ENCODE measurements at places on chromosomes 4 and X. TPM values are rescaled to one million over a fixed set of nuclear protein-coding genes. Genes with fewer than 3 reads are reported as not detected.

DNA sequence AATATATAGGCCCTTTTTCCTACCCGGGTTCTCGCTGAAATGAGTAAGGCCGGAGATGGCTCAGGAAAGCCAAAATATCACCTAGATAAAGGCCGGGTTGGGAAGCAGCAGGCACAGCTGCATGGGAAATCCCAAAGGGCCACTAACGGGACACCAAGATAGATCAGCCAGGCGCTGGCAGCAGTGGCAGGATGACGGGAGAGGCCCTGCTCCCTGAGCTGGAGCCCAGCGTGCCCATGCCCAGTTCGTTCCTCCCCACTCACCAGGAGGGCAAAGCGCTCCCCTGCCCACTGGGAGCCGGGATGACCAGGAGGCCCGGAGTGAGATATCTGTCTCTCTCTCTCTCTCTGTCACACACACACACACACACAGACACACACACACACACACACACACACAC, 109.8 kb downstream of the DCTD start:
- no peaks in the 10 kb centered on the region for H3K27me3 ChIP-seq
- peaks cover 6% of the 10 kb centered on the region for H3K4me1 ChIP-seq
- no peak overlapping the region for H3K4me3 ChIP-seq

- no peak overlapping the region for H3K4me3 ChIP-seq
- no peaks in the 10 kb centered on the region for H3K27me3 ChIP-seq
- H3K4me1 ChIP-seq = no peaks in the 10 kb centered on the region
- no peaks in the 10 kb centered on the region for H3K36me3 ChIP-seq
- DNase-seq = peak; percentile 64
Observed at GRCh38 chr4:1501754-1502500, 95.7 kb upstream of the NKX1-1 start.

GRCh38 chr4:168128601-168129000, 36.3 kb downstream of the ANXA10 start:
- H3K4me3 ChIP-seq = no peak overlapping the region
- DNase-seq = no peak
- H3K27ac ChIP-seq = no peak overlapping the region
- H3K4me1 ChIP-seq = no peaks in the 10 kb centered on the region
- H3K27me3 ChIP-seq = no peaks in the 10 kb centered on the region
- no peaks in the 10 kb centered on the region for H3K36me3 ChIP-seq

GRCh38 chr4:83947125-83947829, 411.4 kb downstream of the GPAT3 start:
- H3K27ac ChIP-seq = no peak overlapping the region
- H3K36me3 ChIP-seq = no peaks in the 10 kb centered on the region
- H3K4me3 ChIP-seq = no peak overlapping the region
- no peak for DNase-seq

GRCh38 chr4:133000012-133000411, 149.1 kb upstream of the PCDH10 start:
- no peaks in the 10 kb centered on the region for H3K4me1 ChIP-seq
- DNase-seq = no peak
- no peak overlapping the region for H3K27ac ChIP-seq
- H3K27me3 ChIP-seq = no peaks in the 10 kb centered on the region

DNA sequence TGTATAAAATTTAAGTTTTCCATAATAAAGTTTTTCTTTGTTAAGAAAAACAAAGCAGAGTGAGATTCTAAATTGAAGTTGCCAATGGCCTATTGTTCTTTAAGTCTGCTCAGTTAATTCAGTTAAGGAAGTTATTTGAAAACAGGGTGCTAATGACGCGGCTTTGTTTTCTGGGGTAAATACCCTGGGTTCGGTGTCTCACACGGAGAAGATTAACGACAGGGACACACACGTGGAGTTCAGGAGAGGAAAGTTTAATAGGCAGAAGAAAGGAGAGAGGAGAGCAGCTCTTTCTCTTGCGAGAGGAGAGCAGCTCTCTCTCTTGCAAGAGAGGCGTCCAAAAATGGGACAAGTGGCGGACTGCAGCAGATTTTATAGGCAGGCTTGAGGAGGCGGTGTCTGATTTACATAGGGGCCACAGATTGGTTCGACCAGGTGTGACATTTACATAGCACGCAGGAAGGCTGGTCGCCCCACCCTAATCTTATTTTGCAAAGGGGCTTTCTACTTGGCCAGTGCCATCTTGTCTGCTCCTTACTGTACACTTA, 9.6 kb downstream of the CA5B start:
- no peak for DNase-seq
- H3K36me3 ChIP-seq = no peaks in the 10 kb centered on the region
- peaks cover 25% of the 10 kb centered on the region for H3K4me1 ChIP-seq
- no peaks in the 10 kb centered on the region for H3K27me3 ChIP-seq

Gene SORCS2
- total RNA-seq = 6.1 TPM

- H3K36me3 ChIP-seq = no peaks in the 10 kb centered on the region
- DNase-seq = no peak
- H3K4me1 ChIP-seq = no peaks in the 10 kb centered on the region
- no peak overlapping the region for H3K27ac ChIP-seq
- H3K27me3 ChIP-seq = no peaks in the 10 kb centered on the region
Observed at GRCh38 chr4:35689870-35690269, 554.4 kb downstream of the ARAP2 start.

Gene CYBB
- total RNA-seq = 173 TPM

DNA sequence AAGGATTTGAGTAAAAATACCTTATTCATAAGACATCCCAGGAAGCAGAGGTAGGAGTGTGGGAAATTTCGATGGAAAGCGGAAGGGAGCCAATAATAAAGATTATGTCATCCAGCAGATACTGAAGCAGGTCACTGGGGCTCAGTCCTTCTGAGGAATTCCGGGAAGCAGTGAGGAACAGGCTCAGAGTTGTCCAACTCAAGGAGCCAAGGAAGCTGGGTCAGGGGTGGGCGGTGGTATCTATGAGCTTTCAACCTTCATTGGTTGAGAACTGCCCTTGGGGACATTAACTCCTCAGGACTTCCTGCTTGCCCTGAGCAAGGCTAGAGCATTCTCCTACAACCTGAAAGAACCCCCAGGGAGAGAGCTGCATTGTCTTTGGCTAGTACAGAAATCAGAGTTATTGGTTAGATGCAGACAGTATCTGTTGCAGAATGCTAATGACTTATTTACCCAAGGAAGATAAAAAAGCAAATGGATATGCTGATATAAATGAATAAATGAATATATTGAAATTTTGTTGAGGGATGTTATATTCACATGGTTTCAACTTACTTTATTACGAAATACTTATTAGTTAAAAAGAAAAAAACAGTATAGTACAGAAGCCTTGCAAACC, 68.2 kb downstream of the DMP1 start:
- no peak overlapping the region for H3K27ac ChIP-seq
- H3K36me3 ChIP-seq = no peaks in the 10 kb centered on the region
- DNase-seq = no peak
- H3K4me3 ChIP-seq = no peak overlapping the region
- H3K4me1 ChIP-seq = no peaks in the 10 kb centered on the region
- no peaks in the 10 kb centered on the region for H3K27me3 ChIP-seq

DNA sequence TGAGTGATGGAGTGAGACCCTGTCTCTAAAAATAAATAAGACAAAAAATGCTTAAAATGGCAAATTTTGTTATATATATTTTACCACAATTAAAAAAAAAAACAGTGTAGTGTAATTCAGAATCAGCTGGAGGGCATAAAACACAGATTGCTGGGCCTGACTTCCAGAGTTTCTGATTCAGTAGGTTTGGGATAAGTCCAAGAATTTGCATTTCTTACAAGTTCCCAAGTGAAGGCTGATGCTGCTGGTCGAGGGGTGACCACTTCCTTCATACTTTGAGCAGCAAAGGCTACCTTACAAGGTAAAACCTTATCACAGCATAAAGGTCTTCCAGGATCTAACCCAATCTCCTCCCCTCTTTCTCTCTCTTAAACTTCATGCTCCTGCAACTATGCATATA, 40.7 kb downstream of the KLHL8 start:
- no peaks in the 10 kb centered on the region for H3K4me1 ChIP-seq
- no peaks in the 10 kb centered on the region for H3K36me3 ChIP-seq
- no peak overlapping the region for H3K4me3 ChIP-seq
- H3K27me3 ChIP-seq = no peaks in the 10 kb centered on the region
- no peak for DNase-seq

- no peak overlapping the region for H3K4me3 ChIP-seq
- H3K36me3 ChIP-seq = no peaks in the 10 kb centered on the region
- H3K4me1 ChIP-seq = no peaks in the 10 kb centered on the region
- peak overlapping the region; percentile 34 for H3K27ac ChIP-seq
Observed at GRCh38 chr4:152663203-152664066, 16.4 kb downstream of the TMEM154 start.

Gene S100G
- not detected for total RNA-seq

DNA sequence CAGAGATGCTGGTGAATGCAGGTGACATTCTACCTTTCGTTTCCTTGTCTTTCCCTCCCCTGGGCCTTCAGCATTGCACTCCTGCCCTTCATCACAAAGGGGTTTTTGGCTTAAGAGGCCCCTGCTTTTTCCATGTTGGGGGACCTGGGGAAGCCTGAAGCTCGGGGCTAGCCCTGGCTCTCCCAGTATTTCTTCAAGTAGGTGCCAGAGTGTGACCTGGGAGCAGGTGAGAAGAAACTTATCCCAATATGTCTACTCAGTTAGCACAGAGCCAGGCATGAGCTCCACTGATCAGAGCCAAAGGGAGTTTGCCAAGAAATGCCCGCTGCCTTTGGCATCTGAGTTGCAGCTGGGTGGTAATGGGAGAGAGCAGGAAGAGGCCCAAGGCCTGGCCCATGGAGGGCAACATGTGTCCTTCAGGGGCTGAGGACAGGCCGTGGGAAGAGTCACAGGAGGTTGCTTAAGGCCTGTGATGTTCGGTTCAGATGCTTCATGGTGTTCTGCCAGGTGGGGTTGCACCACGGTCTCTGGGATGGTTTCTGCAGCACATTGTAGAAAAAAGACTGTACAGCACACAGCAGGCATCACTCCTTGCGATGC, 7.6 kb downstream of the PRRG3 start:
- no peak overlapping the region for H3K4me3 ChIP-seq
- no peaks in the 10 kb centered on the region for H3K36me3 ChIP-seq
- H3K27ac ChIP-seq = no peak overlapping the region
- no peaks in the 10 kb centered on the region for H3K4me1 ChIP-seq
- H3K27me3 ChIP-seq = no peaks in the 10 kb centered on the region

GRCh38 chr4:93178279-93178678, 650.3 kb upstream of the ATOH1 start:
- DNase-seq = no peak
- H3K27me3 ChIP-seq = no peaks in the 10 kb centered on the region
- no peaks in the 10 kb centered on the region for H3K4me1 ChIP-seq
- no peak overlapping the region for H3K4me3 ChIP-seq

GRCh38 chrX:13009273-13009672, 34.4 kb downstream of the TMSB4X start:
- H3K4me1 ChIP-seq = peaks cover 25% of the 10 kb centered on the region
- H3K27ac ChIP-seq = no peak overlapping the region
- no peaks in the 10 kb centered on the region for H3K36me3 ChIP-seq

DNA sequence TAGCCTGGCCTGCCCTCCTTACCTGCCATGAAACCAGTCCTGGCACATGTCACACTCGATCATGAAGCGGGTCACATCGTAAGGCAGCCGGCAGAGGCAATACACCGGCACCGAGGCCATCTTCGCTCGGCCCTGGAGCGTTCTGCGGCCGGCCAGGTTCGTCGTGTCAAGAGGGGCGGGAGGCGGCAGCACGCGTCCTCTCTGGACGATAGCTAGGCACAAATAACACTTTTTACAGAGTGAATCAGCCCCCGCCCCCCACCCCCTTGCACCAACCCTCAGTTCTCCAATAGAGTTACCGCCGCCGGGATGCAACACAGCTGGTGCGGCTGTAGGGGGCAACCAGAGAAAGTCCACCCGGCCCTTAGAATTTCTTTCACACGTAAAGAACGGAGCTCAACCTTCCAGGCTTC, 1.7 kb downstream of the PHF8 start:
- peak overlapping the region; percentile 69 for H3K4me3 ChIP-seq
- H3K27ac ChIP-seq = peak overlapping the region; percentile 95
- H3K36me3 ChIP-seq = no peaks in the 10 kb centered on the region

- no peak for DNase-seq
- H3K36me3 ChIP-seq = no peaks in the 10 kb centered on the region
- H3K4me1 ChIP-seq = no peaks in the 10 kb centered on the region
Observed at GRCh38 chr4:125084608-125085007, 230.1 kb upstream of the FAT4 start.

DNA sequence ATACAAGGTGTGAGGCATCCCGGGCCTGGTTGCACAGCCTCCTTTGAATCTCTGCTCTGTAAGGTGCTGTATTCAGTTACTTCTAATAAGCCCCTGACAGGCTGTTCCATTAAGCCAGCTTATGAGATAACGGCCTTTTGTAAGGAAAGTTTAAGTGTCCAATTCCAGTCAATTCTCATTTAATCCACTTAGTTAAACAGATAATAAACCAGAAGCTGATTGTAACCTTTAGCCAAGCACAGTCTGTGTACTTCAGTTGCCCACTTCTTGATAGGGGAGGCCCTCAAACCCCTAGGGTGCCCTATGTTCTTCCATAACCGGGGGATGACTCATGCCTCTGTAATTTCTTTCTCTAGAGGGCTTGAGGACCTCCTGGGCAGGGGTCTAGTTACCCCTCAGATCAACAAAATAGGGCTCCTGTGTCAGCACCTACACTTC, 63.4 kb downstream of the RASL11B start:
- DNase-seq = no peak
- no peaks in the 10 kb centered on the region for H3K27me3 ChIP-seq
- H3K4me3 ChIP-seq = no peak overlapping the region
- no peak overlapping the region for H3K27ac ChIP-seq
- no peaks in the 10 kb centered on the region for H3K4me1 ChIP-seq

GRCh38 chr4:23324021-23324690, 565.7 kb downstream of the PPARGC1A start:
- no peaks in the 10 kb centered on the region for H3K27me3 ChIP-seq
- no peaks in the 10 kb centered on the region for H3K4me1 ChIP-seq
- no peaks in the 10 kb centered on the region for H3K36me3 ChIP-seq
- no peak for DNase-seq
- H3K27ac ChIP-seq = no peak overlapping the region

Gene ASMT
- 2.2 TPM for total RNA-seq

Gene ATOH1
- not detected for total RNA-seq

- H3K36me3 ChIP-seq = no peaks in the 10 kb centered on the region
- no peak overlapping the region for H3K27ac ChIP-seq
- DNase-seq = peak; percentile 52
- no peaks in the 10 kb centered on the region for H3K27me3 ChIP-seq
- H3K4me3 ChIP-seq = no peak overlapping the region
Observed at GRCh38 chrX:123833387-123833786, 26.5 kb upstream of the XIAP start.

DNA sequence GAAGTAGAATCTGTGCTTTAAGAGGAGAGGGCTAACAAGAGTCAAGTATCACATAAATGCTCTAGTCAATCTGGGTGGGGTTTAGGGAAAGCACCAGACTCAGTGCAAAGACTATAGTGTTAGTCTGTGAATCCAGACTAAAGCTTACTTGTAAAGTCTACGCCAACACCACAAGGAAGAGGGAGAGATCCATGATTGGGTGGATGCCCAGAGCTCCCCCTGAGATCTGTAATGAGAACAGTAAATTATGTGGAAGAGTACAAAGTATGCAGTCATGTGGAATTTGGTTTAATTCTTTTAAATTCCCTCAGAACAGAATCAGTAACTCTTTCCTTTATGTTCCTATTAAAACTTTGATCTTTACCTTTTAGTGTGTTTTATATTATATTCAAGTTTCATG, 354.7 kb upstream of the SPANXN4 start:
- no peak for DNase-seq
- no peaks in the 10 kb centered on the region for H3K36me3 ChIP-seq
- no peak overlapping the region for H3K4me3 ChIP-seq
- no peak overlapping the region for H3K27ac ChIP-seq
- H3K4me1 ChIP-seq = no peaks in the 10 kb centered on the region

- no peaks in the 10 kb centered on the region for H3K27me3 ChIP-seq
- DNase-seq = no peak
- no peak overlapping the region for H3K4me3 ChIP-seq
- H3K36me3 ChIP-seq = no peaks in the 10 kb centered on the region
Observed at GRCh38 chrX:6545712-6546111, 10.8 kb upstream of the VCX3A start.

All from upper lobe of left lung (tissue), 6 donors.